ENCODE measurements at places on chromosomes 11 and 22.

- DNase-seq: no peak
These were observed 42.8 kb downstream of the PACS1 start for GRCh38 chr11:66112601-66113499.

DNA sequence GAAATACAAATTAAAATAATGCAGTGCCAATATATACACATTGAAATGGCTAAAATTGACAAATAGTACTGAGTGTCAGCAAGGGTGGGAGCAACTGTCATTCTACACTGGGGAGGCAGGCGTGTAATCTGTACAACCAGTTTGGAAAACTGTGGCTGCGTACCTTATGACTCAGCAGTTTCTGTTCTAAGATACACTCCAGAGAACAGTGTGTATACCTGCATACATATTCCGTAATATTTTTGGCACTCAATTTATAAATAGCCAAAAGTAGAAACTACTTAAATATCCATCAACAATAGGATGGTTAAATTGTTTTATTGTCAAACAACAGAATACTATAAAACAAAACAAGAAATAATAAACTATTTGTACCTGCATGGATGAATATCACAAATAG, 57.6 kb downstream of the RNF169 start:
- no peak for DNase-seq

DNA sequence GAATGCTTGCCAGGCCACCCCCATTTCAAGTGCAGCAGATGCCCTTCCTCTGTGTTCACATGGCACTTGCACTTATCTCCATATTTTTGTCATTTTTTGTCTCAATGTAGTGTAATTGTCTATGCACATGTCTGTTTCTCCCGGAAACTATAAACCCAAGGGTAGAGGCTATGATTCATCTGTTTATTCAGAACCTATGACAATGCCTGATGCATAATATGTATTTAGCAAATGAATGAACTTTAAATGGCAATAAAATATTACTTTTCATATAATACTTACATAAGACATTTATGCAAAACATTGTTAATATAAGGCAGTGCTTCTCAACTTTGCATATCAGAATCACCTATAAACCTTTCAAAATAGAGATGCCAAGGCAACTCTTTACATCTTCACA, 6.7 kb downstream of the PAK1 start:
- DNase-seq: no peak

GRCh38 chr11:110071197-110071596, 22.0 kb upstream of the ZC3H12C start:
- no peak for DNase-seq

DNA sequence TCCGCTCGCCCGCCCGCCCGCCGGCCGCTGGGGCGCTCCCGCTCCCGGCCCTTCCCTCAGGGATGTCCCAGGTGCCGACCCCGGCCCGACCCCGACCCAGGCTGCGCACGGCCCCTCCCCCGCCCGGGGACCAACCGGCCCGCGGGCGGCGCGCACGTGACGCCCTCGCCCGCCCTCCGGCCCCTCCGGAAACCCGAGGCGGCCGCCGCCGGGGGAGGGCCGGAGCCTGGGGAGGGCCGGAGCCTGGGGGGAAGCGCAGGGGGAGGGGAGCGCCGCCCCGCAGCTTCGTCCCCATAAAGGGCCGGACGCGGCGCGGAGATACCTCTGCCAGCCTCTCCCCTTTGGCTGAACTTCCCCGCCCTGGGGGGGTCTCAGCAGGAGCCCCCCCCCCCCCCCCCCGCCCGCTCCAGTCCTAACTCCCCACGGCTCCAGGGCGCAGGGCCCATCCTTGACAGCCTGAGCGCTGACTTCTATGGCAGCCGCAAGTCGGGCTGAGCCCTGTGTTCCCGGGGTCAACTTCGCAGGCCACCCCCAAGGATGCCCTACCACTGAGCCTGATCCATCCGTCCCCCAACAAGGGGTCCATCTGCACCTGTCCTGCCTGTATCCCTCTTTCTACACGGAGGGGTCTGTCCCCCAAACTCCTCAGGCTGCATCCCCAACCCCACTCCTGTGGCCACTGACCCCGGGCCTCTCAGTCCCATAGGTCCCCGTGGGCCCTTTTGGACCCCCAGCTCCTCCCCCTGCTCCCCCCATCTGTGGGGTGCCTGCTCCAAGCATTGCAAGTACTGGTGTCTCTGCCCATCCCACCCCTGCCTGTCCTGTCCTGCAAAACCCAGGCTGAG, at the start of gene MAPK12:
Gene MAPK12 (minus strand): TSS at position 69 of the 845 bp plus-strand sequence. CDS start 174 bp downstream, outside the sequence.
- DNase-seq: no peak

DNA sequence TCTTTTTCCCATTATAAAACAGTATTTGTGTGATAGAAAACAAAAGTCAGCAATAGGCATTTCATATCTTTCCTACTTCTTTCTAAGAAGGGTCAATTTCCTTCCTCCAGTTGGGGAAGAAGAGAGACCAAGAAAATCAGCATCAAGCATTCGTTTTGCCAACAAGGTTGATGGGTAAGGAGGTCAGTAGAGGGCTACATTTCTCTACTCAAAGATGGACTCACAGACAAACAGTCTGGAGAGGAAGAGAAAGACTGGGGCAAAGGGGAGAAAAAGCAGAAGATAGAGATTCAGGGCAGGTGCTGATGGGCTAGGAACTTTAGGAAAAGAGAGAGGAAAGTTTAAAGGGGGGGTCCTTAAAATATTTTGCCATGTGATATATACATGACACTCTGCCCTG, 8.6 kb upstream of the MTNR1B start:
- no peak for DNase-seq

GRCh38 chr11:73878771-73879170, 2.0 kb downstream of the PAAF1 start:
- no peak for DNase-seq

DNA sequence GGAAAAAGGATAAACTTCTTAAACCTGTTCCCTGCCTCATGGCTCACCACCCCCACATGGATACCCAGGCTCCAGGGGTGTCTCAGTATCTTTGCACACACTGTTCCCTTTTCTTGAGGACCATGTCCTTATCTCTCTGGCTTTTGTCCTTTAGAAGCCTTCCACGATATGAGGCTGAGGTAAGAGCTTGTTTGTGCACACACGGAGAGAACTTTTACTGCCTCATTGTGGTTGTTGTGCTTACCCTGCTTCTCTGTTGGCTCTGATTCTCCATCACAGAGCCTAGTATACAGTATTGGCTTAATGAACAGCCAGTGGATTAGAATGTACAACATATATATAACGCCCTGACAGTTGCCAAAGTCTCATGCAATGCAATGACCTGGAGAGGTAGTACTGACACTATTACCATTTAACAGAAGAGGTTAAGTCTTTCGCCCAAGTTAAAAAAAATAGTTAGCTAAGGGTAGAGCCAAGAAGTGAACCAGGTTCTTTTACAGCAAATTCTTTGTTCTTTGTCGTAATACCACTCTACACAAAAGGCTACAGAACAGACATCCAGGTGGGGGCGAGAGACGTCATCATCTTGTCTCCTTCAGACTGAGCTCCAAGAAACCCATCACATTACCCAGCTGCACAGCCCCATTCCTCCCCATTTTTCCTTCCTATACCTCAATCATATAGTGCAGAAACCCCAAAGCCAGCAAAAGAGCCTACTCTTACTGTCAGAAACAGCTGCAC, 117.3 kb downstream of the PLEKHA7 start:
- DNase-seq: no peak

DNA sequence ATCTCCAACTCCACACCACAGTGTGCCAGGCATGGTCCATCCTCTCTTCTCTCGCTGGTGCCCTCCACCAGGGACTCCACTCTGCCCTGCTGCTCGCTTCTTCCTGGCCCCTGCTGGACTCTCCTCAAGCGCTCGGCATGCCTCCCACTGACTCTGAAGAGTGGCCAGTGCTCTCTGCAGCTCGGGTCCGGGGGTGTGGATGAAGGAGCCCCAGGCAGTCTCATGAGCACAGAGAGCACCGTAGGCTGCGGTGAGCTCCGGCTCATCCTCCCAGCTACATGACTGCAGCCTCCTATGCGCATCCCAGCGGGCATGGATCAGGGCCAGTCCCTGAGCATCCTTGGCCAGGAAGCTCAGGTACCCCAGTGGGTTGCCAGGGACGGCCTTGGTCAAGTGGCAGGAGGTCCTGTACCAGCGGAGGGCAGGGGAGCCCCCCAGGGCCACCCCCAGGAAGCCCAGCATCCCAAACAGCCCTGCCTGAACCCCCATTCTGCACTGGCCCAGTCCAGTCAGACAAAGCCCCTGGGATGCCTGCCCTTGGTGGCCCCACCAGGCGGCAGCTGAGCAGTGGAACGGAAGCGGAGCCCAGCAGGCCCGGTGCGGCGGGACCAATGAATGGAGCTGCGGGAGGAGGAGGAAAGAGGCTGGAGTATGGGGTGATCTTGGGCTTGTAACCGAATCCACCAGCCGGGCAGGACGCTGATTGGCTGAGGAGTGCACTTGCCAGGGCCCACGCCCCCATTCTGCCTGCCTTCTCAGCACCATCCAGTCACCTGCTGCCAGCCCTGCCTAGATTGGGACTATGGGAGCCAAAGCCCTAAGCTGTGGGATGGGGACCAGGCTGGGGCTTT, at the start of gene PLA2G3:
Gene PLA2G3 (minus strand): TSS at position 643 of the 851 bp plus-strand sequence. CDS start 154 bp downstream, at position 489.
- DNase-seq: peak; percentile 65

DNA sequence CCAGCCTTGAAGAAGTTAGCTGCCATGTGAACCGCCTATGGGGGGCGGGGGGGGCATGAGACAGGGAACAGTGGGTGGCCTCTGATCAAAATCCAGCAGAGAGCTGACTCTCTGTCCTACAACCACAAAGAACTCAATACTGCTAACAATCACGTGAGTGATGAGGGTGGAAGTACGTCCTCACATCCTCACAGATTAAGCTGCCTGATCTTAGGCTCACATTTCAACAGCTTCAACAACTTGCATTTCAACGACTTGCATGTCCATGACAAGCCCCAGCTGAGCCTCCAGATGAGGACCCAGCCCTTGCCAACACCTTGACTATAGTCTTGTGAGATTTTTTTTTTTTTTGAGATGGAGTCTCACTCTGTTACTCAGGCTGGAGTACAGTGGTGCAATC, 51.6 kb downstream of the CLMP start:
- no peak for DNase-seq

Data from NCI-H774 (cell line).